ENCODE measurements at places on chromosomes 7 and 10. TPM values are rescaled to one million over a fixed set of nuclear protein-coding genes. Genes with fewer than 3 reads are reported as not detected.

Gene LRRC27
- total RNA-seq = 17.5 TPM

Gene DNAH11
- not detected for total RNA-seq

Gene SPDYE2B
- total RNA-seq = not detected

Gene PNLIP
- not detected for total RNA-seq

Gene LIPJ
- total RNA-seq = not detected

Gene HOGA1
- total RNA-seq = 3.4 TPM

Gene DNAJB9
- total RNA-seq = 13.3 TPM

Gene KIF11
- total RNA-seq = 21.7 TPM

Gene FKBP6
- total RNA-seq = not detected

Gene SHTN1
- total RNA-seq = 33.6 TPM

Gene GPNMB
- 13.3 TPM for total RNA-seq

Gene NUDT13
- total RNA-seq = 5.2 TPM

Gene CYP2W1
- total RNA-seq = 0.63 TPM

Gene C7orf57
- 2.5 TPM for total RNA-seq

All from PC-9 (cell line).